D721Med (cell line): ENCODE measurements at places on chromosomes 11 and 22.

DNA sequence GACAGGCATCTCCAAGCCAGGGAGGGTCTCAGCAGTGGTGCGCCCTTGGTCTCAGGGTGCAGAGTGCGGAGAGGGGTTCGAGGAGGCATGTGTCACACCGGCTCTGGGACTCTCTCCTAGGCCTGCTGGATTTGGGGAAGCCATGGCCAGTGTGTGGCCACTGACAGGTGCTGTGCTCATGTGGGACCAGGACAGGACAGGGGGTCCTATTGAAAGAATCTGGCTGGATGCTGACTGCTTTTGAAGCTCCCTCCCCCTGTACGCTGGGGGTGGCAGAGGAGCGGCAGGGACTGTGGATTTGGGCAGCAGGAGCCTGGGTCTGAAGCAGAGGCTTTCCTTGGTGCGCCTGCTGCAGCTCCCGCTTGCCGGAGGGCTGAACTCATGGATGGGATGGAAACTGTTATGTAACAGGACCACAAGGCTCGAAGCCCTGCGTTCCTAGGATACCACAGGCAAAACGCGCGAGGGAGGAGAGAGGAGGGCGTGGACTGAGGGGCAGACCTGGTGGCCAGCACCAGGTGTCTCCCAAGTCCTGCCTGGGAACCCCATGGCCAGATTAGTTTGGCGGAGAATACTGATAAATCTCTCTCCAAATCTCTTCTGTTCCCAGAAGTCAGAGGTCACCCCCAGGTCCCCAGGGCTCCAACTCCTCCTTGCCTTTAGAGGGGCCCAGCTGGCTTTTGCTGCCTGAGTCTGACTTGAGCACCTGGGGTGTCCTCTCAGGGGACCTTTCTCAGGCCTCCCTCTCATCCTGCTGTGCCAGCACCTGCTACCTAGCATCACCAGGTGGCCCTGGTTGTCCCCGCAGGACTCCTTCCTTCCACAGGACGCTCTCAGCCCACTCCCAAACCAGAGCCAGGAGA, 13.8 kb upstream of the TEF start:
- DNase-seq = no peak

- no peak for DNase-seq
Observed at GRCh38 chr11:13216019-13216710, 61.4 kb upstream of the BMAL1 start.

DNA sequence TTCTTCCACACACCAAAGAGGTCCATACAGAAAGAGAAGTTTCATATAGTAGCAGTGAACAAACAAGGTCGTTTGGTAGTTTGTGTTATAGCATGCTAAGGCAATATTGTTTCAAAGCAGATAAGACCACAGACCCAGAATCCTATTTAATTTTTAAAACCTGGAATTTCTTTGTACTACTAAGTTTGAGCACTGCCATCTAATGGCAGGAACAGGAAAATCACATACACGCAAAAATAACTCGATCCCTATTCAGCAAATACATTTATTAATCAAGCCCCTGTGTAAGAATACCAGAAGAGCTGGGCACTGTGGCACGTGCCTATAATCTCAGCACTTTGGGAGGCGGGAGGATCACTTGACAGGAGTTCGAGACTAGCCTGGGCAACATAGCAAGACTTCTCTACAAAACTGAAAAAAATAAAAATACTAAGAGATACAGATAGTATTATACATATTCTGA, 2.9 kb upstream of the BTBD10 start:
- DNase-seq = peak; percentile 38

DNA sequence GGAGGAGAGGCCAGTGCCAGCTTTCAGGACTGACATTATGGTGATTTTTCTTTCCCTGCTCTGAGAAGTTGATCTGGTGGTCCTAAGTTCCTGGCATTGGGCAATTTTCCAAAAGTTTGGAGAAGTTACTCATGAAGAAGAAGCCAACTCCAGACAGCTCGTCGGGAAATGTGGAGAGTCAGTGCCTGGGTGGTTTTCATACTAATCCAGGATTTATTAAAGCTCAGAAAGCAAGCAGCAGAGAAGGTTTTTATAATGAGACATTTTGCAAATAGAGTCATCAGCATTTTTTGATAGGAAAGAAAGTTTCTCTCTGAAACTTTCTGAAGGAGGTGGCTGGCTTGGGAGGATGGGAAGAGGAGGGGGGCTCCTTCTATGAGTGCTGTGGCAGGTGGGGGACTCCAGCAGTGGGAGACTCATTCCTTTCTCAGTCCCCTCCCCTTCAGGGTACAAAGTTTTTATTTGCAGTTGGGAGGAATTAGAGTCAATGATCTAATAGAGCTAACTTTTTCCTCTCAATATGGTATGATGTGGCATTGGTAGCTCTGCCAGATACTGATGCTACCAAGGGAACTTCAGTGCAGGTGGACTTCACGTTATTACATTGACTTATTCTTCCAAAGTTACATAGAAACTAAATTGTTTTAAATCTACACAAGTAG, 55.4 kb downstream of the LIF start:
- no peak for DNase-seq

DNA sequence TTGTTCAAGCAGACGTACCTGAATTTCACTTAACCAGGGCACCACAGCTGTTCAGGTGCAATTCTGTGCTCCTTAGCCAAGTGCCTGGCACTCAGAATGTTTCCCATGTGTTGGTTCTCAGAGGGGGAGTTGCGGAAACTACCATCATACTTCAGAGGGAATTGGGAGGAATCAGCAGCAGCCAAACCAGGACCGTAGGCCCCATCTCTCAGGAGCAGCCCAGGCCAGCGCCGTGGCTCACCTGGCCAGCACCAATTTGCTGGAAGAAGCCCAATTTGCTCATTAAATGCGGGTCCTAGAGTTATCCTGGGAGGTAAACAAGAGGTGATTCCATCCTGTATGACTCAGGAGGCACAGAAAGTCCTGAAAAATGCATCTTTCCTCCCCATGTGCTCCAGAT, 435.4 kb downstream of the BRD1 start:
- no peak for DNase-seq

GRCh38 chr22:23113067-23113846, 28.5 kb downstream of the RSPH14 start:
- no peak for DNase-seq

DNA sequence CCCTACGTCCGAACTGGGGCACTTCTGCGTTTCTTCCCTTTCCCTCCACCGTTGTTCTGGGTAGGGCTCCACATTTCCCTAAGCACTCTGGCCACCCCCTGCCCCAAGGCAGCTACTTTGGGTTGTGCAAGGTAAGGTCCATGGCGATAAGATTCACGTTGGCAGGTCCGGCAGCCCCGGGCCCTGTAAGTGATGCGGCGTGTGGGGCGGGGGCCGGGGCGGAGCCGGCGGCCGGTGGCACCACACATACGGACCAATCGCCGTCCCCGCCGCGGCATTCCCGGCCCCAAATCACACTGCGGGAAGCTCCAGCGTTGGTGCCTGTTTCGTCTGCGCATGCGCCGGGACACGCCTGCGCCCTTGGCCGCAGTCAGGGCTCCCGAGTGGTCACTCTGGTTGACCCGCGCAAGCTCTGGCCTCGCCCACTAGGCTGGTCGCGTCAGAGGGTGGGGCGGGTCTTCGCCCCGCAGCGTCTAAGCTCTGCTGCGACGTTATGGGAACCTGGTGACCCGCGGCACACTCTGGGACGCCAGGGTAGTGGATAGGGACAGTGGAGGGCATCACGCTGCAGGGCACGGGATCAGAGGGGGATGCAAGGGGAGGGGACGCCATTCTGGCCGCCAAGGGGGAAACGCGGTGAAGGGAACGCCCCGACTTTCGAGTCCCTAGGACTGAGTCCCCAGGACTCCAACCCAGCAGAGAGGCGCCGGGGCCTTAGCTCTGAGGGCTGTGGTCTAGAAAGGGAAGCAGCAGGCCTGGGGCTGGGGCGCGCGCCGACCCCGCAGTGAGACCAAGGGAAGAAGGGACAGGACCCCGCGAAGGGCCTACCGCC, 1.6 kb downstream of the FADS1 start:
- peak; percentile 74 for DNase-seq

GRCh38 chr11:125505492-125506080, 9.5 kb upstream of the FEZ1 start:
- no peak for DNase-seq

GRCh38 chr11:111634981-111635705, 32.9 kb downstream of the SIK2 start:
- DNase-seq = no peak

DNA sequence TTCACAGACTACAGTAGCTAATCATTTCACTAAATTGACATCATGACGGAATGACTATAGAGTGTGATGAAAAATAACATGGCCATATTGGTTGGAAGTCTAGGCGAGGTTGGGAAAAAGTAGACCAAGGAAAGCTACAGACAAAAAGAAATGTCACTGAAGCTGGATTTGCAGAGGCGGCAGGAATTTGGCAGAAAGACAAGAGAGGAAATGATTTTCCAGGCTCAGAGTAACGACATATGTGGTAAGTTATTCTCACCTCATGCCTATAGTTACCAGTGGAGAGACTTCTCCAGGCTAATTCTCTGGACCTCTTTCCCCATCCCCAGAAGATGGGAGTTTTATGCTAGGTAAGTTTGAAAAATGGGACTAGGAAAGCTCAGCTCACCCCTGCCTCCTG, 1005.8 kb upstream of the CCDC90B start:
- no peak for DNase-seq

- DNase-seq = no peak
Observed at GRCh38 chr11:11534981-11535380, 86.8 kb downstream of the GALNT18 start.

DNA sequence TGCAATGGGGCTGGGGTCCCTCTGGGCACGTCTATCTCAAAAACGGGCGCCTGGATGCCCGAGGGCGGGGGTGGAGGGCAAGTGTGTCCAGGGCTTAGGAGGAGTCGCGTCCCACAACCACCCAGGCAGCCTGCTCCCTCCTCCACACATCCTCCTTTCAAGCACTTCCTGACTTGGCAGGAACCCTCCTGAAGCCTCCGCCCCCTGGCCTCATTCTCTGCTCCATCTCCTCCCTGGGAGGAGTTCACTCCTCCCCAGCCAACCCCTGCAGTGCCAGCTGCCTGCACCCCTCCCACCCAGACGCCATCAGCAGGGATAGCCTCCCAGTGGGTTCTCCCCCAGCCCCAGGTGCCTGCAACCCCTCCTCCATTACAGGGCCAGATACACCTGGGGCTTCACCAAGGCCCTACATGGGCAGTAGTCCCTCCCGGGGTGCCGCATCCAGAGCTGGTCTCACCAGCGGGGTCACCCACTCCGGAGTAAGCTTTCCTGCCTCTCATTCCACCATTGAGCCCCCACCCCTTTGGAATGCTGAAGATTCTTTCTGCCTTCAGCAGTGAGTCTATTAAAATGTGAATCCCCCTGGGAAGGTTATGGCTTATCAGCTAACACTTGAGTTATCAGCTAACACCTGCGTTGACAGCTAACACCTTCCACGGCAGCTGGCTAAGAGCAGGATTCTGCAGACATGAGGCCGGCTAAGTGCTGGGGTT, 24.4 kb downstream of the RTN4R start:
- DNase-seq = no peak

DNA sequence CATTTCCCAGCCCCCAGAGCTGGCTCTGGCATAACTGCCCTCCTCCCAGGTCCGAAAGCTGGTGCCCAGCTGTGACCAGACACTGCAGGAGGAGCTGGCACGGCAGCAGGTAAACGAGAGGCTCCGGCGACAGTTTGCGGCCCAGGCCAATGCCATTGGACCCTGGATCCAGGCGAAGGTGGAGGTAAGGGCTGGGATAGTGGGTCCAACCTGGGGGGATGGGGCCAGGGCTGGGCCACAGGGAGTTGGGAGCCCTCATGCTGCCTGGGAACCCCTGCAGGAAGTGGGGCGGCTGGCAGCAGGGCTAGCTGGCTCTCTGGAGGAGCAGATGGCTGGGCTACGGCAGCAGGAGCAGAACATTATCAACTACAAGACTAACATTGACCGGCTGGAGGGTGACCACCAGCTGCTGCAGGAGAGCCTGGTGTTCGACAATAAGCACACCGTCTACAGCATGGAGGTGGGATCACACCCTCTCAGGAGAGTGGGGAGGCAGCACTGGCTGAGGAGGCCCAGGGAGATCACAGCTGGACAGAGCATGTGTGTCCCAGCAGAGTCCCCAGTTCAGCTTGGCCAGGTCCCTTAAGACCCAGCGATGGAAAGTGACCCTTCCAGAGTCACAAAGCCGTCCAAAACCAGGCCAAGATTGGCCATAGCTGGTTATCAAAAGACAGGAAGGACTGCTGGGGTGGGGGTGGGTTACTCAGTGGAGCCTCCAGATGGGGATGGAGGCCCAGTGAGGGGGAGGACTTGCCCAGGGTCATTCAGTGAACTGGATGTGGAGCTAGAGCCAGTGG, 7.0 kb downstream of the CTSF start:
- no peak for DNase-seq

GRCh38 chr11:123214396-123214795, 19.3 kb upstream of the CLMP start:
- DNase-seq = no peak

DNA sequence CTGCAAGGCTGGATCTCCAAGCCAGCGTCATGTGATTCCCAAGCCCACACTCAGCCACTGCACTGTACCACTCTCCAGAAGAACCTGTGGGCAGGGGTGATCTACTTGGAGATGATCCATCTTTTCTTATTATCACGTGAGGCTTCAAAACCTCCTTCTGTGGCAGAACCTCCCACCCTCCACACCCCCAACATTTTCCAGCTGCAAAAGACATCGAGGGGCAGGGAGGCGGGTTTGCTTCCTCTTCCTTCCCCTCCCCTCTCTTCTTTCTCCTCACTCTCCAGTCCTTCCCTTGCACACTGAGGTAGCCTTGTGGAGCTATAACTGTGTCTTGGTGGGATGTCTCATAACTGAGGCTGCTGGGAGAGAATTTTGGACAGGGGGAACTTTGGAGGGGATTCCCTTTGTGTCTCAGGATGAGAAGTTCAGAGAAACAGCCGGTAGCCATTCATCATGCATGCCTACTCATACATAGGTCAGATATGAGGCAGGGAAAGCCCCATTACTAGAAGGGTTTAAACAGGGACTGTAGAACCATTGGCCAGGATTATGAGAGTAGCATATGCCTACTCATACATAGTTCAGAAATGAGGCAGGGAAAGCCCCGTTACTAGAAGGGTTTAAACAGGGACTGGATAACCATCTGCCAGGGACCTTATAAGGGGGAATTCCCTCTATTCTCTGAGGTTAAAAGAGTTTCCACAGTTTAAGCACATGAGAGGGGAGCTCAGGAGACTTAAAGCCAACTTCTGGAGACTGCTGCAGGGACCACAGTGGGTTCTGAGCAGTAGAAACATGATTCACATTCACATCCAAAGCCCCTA, 420.7 kb upstream of the CADM1 start:
- no peak for DNase-seq
